ENCODE measurements at places on chromosomes 4 and X.

DNA sequence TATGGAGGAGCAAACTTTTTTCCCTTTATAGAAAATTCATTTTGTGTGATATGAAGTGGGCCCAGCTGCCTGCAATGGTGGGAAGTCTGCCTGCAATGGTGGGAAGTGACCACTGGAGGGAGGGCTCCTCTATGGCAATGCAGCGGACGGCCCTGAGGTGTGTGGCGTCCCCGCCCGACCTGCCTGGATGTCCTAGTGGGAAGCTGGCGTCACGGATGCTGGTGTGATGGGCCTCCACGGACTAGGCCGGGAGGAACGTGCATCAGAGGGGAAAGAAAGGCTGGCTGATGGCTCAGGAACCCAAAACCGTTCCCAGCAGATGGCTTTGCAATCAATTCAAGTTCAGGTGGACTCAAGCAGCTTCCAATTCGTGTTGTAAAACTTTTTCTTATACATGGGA is 177.9 kb downstream of the AFAP1 start:
- DNase-seq, result no peak

GRCh38 chrX:118189000-118189399 is 72.4 kb upstream of the KLHL13 start:
- no peak for DNase-seq

GRCh38 chrX:119646515-119646914 is 40.3 kb upstream of the NKRF start:
- no peak for DNase-seq

DNA sequence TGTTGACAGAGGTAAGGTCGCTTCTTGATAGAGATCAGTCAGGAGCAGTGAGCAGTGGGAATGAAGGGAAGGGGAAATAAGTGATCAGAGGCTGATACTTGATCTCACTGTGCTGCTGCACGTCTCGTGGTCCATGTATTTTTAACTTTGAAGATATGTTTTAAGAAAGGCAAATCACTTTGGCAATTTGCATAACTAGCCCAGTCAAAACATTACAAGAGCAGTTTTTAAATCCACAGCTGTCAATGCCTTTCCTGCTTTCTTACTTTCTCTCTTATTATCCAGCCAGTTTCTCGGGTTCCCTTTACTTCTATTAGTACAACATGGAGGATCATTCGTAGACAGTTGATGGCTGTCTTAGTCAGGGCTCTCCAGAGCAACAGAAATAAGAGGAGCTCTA is 472.8 kb downstream of the TMA16 start:
- DNase-seq, result no peak

GRCh38 chr4:88759039-88759894 is 61.6 kb upstream of the NAP1L5 start:
- DNase-seq, result no peak

DNA sequence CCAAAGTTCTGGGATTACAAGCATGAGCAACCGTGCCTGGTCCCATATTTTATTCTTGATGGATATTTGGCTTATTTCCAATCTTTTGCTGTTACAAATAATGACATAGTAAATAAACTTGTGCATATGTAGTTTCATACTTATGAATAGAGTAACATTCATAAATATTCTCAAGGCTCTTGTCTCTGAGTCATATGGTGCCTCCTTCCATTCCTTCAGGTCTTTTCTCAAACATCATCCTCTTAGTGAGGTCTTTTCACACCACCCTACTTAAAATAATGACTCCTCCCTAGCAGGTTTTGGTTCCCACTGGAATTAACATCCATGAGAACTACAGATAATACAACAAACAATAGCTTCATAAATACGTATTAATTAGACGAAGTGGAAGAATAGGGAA is 416.6 kb downstream of the IQCM start:
- DNase-seq, result no peak

GRCh38 chrX:119398974-119399771 is at the start of gene SLC25A43:
TSS of gene SLC25A43 (plus strand) at chrX:119399336. CDS start at chrX:119399404, 68 bp downstream.
- no peak for DNase-seq

DNA sequence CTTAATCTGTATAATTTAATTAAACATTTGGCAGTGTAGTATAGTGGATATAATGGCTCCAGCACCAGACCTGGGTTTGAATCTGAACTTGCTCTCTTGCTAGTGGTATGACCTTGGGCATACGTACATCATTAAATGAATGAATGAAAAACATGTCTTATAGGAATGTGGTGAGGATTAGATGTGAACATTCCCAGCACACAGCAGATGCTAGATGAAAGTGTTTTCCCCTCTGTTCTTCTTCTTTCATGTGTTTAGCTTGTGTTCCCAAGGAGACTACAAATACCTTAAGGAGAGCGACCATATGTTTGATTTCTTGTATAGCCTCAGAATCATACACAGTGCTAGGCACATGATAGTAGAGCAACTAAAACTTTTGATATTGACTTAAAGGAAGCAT is 56.5 kb downstream of the CT47B1 start:
- DNase-seq, result no peak

Data from SHP77 (cell line).